DMS79 (cell line): ENCODE measurements at places on chromosomes 6 and 20.

- no peak for DNase-seq
Measured at GRCh38 chr6:42813906-42814444, 32.1 kb downstream of the BICRAL start.

GRCh38 chr6:25963426-25964123, 973 bp downstream of the TRIM38 start:
- peak; percentile 43 for DNase-seq

DNA sequence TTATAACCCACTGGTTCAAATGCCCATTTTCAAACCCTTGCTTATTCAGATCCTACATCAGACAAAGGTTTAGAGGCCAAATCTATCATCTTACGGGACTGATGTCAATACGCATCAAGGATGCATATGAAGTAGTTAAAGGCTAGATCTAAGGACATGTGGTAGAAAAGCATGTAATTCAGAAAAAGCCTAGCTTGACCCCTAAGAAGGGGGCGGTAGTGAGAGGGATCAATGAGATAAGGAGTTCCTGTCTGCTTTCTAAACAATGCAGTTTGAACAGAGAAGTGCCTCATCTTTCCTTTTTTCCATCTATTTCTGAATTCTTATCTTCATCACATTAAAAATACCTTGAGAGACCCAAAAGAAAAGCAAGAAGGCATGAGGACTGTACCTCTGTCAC, 237.7 kb downstream of the ARHGAP18 start:
- DNase-seq = no peak

DNA sequence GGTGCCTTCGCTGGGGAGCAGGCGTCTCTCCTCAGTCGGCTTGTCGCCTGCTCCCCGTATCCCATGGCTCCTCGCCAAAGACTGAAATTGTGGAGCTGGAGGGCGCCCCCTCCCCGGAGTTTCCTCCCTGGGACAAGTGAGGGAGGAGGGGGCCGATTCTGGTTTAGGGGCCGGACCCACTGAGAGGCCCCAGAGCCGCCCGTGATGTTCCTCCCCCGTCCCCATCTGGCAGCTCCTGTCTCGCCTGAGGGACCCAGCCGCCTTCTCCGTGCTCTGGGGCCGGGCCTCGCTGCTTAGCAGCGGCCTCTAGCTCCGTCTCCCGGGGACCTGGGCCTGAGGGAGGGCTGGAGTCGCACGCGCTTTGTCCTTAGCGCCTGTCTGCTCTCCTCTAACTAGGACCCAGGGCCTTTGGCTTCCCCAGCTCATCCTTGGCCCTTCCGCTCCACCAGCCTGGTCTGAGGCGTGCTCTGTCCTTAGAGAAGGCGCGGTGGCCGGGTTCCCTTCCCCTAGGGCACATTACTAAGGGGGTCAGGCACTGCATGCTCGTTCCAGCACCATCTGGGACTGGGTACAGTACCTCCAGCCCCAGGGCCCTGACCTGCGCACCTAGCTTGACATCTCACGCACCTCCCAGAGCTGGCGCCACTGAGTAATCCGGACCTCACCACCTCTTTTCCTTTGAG, 29.7 kb downstream of the SLC12A5 start:
- no peak for DNase-seq

- DNase-seq = no peak
Measured at GRCh38 chr20:62577490-62577836, 64.8 kb upstream of the SLCO4A1 start.

DNA sequence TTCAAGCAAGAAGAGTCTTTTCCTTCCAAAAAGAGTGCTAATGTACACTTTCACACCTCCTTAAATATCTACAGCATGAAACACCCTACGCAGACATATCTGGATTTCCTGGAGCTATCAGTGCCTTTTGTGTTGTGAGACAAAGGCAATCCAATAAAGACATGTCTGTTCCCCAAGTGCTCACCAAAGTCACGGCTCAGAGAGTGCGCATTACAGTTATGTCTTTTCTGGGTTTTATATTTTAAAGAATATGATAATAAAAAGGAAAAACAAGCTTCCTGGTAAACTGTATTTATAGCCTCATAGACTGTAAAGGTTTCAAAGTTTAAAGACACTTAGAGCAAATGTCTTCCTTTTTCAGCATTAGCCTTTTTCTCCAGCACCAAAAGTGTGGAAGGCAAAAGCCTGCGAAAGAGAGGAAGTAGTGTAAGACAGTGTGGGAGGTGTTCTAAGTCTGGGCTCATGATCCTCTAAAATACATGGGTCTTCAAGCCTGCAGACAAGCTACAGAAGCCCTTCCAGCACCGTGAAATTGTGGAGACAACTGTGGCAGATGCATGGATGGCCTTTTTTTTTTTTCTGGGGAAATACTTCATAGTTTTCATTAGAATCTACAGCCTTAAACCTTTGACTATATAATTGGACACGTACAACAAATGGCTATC, 135.0 kb upstream of the SLC35B3 start:
- DNase-seq = no peak

DNA sequence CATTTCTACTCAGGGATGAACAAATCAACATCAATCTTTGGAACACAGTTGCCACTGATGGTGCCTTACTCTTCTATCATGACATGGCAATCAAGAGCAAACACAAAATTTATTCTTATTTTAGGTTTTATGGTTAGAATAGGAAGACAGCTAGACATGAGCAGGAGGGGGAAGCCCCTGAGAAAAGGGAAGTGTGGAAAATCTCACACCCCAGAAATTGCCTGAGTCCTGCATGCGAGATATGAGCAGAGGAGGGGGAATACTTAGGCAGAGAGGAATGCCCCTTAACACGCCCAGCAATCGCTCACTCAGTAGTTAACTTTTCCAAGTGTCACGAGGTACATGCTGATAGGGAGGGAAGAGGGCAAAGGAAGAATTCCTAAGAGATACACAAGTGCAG, 79.3 kb downstream of the PLG start:
- no peak for DNase-seq

GRCh38 chr6:2744778-2745177, 5.9 kb downstream of the MYLK4 start:
- DNase-seq = no peak

GRCh38 chr6:25193460-25194171, 85.6 kb upstream of the CARMIL1 start:
- DNase-seq = peak; percentile 26
